ENCODE measurements at places on chromosomes 12 and 14. TPM values are rescaled to one million over a fixed set of nuclear protein-coding genes. Genes with fewer than 3 reads are reported as not detected.

DNA sequence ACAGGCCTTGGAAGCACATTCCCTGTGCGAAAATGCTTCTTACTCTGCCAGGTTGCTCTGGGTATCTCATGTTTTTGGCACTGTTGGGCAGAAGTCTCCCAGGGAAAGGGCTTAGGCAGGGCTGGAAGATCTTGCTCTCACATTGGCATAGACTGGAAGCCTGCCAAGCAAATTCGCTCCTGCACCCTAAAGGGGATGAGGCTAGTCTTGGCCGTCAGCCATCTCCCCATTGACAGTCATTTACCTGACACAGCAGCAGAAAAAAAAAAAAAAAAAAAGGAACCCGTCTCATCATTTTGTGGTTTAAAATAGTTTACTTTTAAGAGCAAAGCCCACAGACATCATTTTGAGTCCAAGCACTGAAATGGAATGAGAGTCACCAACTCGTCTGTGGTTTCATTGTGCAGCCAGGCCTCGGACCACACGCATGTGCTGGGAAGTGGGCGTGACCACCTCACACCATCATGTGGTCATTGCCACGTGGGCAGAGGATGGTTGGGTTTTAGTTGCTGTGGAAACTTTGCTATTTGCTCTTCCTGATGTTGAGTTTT is 84.8 kb downstream of the NRXN3 start:
- H3K27ac ChIP-seq: no peak overlapping the region
- no peak overlapping the region for H3K4me3 ChIP-seq
- no peaks in the 10 kb centered on the region for H3K36me3 ChIP-seq
- DNase-seq: no peak
- H3K4me1 ChIP-seq: peaks cover 4% of the 10 kb centered on the region

DNA sequence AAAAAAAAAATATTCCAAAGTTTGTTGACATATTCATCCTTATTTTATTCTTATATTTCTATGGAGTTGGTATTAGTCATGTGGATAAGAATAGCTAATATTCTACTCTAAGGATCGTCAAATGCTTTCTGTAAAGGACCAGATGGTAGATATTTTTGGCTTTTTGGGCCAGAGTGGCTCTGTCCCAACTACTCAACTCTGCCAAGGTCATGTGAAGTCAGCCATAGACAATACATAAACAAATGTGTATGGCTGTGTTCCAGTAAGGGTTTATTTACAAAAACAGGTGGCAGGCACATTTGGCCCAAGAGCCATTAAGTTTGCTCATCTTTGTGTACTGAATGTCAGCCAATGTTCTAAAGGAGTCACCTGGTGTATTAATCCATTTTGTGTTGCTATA is 131.8 kb downstream of the TBX5 start:
- H3K4me3 ChIP-seq: no peak overlapping the region
- no peak for DNase-seq
- peaks cover 2% of the 10 kb centered on the region for H3K4me1 ChIP-seq
- H3K36me3 ChIP-seq: no peaks in the 10 kb centered on the region

DNA sequence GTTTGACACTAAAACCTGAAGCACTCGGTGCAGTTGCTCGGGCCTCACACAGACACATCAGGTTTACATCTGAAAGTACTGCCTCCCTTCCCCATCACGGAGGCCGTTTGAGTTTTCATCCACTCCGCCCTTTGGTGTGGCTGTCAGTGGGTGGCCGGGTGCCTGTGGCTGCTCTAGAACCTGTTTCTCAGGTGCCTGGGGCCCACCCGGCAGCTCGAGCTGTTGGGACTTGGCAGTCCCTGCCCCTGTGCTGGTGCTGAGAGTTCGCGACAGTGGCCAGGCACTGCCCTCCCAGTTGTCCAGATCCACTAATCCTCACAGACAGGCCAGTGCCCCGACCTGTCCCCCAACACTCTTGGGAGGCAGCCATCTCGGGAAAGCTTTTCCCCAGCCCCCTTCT is 22.4 kb downstream of the XRCC3 start:
- DNase-seq: peak; percentile 20
- H3K4me3 ChIP-seq: no peak overlapping the region
- peaks cover 5% of the 10 kb centered on the region for H3K36me3 ChIP-seq
- H3K27me3 ChIP-seq: no peaks in the 10 kb centered on the region
- H3K4me1 ChIP-seq: no peaks in the 10 kb centered on the region

- no peaks in the 10 kb centered on the region for H3K4me1 ChIP-seq
- H3K27me3 ChIP-seq: peaks cover 7% of the 10 kb centered on the region
- H3K36me3 ChIP-seq: no peaks in the 10 kb centered on the region
- no peak for DNase-seq
- no peak overlapping the region for H3K4me3 ChIP-seq
Observed at GRCh38 chr12:65313719-65314317, 35.3 kb downstream of the MSRB3 start.

GRCh38 chr14:99026471-99026870 is 245.5 kb downstream of the BCL11B start:
- H3K27me3 ChIP-seq: no peaks in the 10 kb centered on the region
- peaks cover 12% of the 10 kb centered on the region for H3K36me3 ChIP-seq
- DNase-seq: peak; percentile 13
- peaks cover 9% of the 10 kb centered on the region for H3K4me1 ChIP-seq
- peak overlapping the region; percentile 62 for H3K27ac ChIP-seq

Gene MAPKAPK5
- total RNA-seq: 63.7 TPM

- no peaks in the 10 kb centered on the region for H3K27me3 ChIP-seq
- no peak overlapping the region for H3K27ac ChIP-seq
- no peaks in the 10 kb centered on the region for H3K36me3 ChIP-seq
- H3K4me3 ChIP-seq: no peak overlapping the region
- no peak for DNase-seq
Observed at GRCh38 chr14:45972416-45972815, 679.2 kb downstream of the RPL10L start.

Gene ZBTB25
- 51.2 TPM for total RNA-seq

- peaks cover 6% of the 10 kb centered on the region for H3K4me1 ChIP-seq
- DNase-seq: no peak
- H3K27me3 ChIP-seq: no peaks in the 10 kb centered on the region
- no peaks in the 10 kb centered on the region for H3K36me3 ChIP-seq
- H3K4me3 ChIP-seq: no peak overlapping the region
- no peak overlapping the region for H3K27ac ChIP-seq
Observed at GRCh38 chr12:123083661-123084571, 67.0 kb downstream of the PITPNM2 start.

Gene SLC38A2
- total RNA-seq: 253 TPM

DNA sequence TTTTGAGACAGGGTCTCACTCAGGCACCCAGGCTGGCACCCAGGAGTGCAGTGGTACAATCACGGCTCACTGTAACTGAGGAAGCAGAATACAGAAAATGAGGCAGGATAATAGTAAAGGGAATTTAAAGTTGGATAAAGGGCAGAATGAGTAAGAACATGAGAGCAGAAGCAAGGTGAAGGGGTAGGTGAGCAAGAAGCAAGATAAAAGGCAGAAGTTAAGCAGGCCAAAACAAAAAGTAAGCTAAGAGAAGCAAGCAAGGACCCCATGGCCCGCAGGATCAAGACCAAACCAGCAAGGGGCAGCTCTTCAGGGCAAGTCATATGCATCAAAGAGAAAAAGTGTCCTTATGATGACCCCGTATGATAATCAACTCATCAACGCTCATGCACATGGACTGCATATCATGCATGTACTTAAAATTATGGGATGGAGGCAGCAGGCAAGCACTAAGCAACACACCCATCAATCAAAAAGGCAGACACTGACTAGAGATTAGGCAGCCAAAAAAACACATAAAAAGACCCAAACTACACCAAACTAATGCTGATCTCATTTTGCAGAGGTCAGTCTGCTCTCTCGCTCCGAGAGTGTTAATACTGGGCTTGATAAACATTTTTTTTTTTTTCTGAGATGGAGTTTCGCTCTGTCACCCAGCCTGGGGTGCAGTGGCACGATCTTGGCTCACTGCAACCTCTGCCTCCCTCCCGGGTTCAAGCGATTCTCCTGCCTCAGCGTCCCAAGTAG is 11.6 kb downstream of the TIMELESS start:
- H3K27ac ChIP-seq: no peak overlapping the region
- H3K4me3 ChIP-seq: no peak overlapping the region
- H3K4me1 ChIP-seq: peaks cover 10% of the 10 kb centered on the region
- no peak for DNase-seq
- H3K36me3 ChIP-seq: peaks cover 17% of the 10 kb centered on the region

- no peaks in the 10 kb centered on the region for H3K36me3 ChIP-seq
- peaks cover 4% of the 10 kb centered on the region for H3K4me1 ChIP-seq
- DNase-seq: no peak
- H3K4me3 ChIP-seq: no peak overlapping the region
- peaks cover 5% of the 10 kb centered on the region for H3K27me3 ChIP-seq
Observed at GRCh38 chr12:75705749-75706711, 194.6 kb upstream of the KRR1 start.

DNA sequence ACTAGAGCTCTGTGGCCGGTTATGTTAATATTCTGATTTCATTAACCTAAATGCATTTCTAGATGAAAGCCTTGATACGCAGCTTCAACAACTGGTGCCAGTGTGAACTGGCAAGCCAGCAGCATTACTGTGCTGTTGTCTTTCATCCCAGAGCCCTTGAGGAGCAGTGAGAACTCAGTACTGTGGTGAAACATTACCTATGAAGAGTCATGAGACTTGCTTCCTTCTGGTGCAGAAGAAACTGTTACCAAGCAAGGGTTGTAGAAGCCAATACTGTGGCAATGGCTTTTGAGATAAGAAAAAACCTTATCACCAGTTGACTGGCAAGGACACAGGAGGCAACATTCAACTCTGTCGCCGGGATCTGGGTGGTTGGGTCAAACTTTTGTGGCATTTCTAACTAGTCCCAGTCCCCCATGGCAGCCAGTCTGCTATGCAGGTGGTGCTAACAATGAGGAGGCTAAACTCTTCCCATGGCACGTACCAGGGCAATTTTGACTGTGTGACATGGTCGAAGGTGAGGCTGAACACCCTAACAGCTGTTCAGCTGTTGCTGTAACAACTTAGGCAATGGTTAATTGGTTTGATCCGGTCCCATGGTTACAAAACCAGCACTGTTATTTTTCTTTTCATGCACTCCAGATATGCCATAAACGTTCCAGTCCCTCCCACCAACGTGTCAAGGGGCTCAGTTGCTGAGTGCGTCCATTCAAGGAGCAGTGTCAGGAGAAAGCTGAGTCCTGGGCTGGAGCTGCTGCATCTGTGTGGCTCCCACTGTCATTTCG is 12.6 kb upstream of the LGALS3 start:
- no peak overlapping the region for H3K27ac ChIP-seq
- DNase-seq: no peak
- peaks cover 22% of the 10 kb centered on the region for H3K27me3 ChIP-seq
- no peak overlapping the region for H3K4me3 ChIP-seq

GRCh38 chr12:110282300-110282860 is 1.3 kb downstream of the ATP2A2 start:
- H3K4me1 ChIP-seq: peaks cover 42% of the 10 kb centered on the region
- peaks cover 28% of the 10 kb centered on the region for H3K36me3 ChIP-seq
- peak overlapping the region; percentile 77 for H3K27ac ChIP-seq
- no peak for DNase-seq
- H3K27me3 ChIP-seq: peaks cover 8% of the 10 kb centered on the region

DNA sequence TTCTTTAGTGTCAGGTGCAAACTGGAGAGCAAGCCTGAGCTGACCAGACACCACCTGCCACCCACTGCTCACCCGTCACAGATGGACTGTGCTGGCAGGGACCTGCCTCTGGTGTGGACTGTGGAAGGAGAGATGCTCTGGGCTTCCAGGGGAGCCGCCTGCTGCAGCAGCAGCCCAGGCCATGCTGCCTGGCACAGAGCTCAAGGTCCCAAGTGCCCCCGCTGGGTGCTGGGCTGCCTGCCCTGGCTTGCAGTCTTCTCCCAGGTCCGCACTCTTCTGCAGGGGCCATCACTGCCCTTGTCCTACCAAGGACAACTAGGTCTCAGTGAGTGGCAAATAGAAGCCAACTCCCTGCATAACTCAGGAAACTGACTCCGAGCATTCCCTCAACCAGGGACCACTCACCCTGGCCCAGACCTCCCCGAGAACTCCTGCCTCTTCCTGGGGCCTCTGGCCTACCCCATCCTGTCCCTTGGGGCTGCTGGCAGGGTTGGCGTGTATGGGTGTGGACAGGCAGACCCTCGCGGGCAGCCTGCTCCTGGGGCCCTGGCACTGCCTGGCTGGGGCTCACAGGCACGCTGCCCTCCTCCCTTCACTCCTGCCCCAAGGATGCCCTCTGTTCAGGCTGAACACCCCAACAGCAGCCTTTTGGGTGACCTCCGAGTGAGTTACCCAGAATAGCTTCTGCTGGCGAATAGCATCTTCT is 9.3 kb downstream of the AMN start:
- no peak for DNase-seq
- no peaks in the 10 kb centered on the region for H3K4me1 ChIP-seq
- H3K4me3 ChIP-seq: no peak overlapping the region
- no peak overlapping the region for H3K27ac ChIP-seq
- H3K27me3 ChIP-seq: peaks cover 11% of the 10 kb centered on the region

GRCh38 chr14:35362911-35363374 is 41.6 kb downstream of the NFKBIA start:
- H3K36me3 ChIP-seq: no peaks in the 10 kb centered on the region
- no peak for DNase-seq
- no peak overlapping the region for H3K4me3 ChIP-seq
- no peak overlapping the region for H3K27ac ChIP-seq
- H3K4me1 ChIP-seq: peaks cover 23% of the 10 kb centered on the region
- H3K27me3 ChIP-seq: no peaks in the 10 kb centered on the region

GRCh38 chr12:97968641-97969197 is 506.1 kb downstream of the RMST start:
- H3K27me3 ChIP-seq: peaks cover 3% of the 10 kb centered on the region
- no peak for DNase-seq
- no peaks in the 10 kb centered on the region for H3K36me3 ChIP-seq
- H3K4me3 ChIP-seq: no peak overlapping the region
- H3K27ac ChIP-seq: no peak overlapping the region
- H3K4me1 ChIP-seq: no peaks in the 10 kb centered on the region

GRCh38 chr12:89840162-89840922 is 131.7 kb upstream of the ATP2B1 start:
- no peak overlapping the region for H3K4me3 ChIP-seq
- no peak overlapping the region for H3K27ac ChIP-seq
- no peaks in the 10 kb centered on the region for H3K36me3 ChIP-seq
- no peaks in the 10 kb centered on the region for H3K4me1 ChIP-seq

Gene JDP2
- total RNA-seq: 3.0 TPM

Gene ACOT6
- total RNA-seq: not detected

Gene FAIM2
- not detected for total RNA-seq

DNA sequence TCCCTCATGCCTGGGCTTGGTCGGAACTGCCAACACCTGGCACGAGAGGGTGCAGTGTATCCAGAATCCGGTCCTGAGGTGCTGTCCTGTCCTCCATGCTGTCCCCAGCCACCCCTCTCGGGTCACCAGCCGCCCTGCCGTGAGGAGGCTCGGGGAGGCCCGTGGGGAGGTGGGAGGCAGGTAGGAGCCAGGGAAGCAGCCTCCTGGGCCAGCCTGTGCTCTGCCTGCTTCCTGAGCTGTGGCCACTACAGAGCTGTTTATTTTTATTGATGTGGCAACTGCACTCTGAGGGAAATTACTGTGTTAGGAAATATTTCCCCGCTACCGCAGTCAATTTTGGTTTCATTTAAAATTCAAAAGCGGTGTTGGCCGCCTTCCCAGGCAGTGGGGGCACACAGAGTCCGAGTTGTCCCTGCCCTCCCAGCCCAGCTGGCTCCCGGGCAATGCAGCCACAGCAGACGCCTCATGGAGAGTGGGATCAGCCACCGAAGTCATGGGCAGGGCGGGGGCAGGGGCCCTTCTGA is 18.3 kb downstream of the NOC4L start:
- no peaks in the 10 kb centered on the region for H3K27me3 ChIP-seq
- DNase-seq: no peak
- no peak overlapping the region for H3K27ac ChIP-seq
- H3K4me3 ChIP-seq: no peak overlapping the region
- H3K36me3 ChIP-seq: no peaks in the 10 kb centered on the region

Gene KRT6A
- total RNA-seq: not detected

- H3K27ac ChIP-seq: no peak overlapping the region
- H3K4me1 ChIP-seq: no peaks in the 10 kb centered on the region
- no peak overlapping the region for H3K4me3 ChIP-seq
- H3K27me3 ChIP-seq: peaks cover 5% of the 10 kb centered on the region
- DNase-seq: no peak
- no peaks in the 10 kb centered on the region for H3K36me3 ChIP-seq
Observed at GRCh38 chr14:76662580-76662979, 98.7 kb upstream of the VASH1 start.
